ENCODE measurements at places on chromosomes 7 and 10. TPM values are rescaled to one million over a fixed set of nuclear protein-coding genes. Genes with fewer than 3 reads are reported as not detected.

DNA sequence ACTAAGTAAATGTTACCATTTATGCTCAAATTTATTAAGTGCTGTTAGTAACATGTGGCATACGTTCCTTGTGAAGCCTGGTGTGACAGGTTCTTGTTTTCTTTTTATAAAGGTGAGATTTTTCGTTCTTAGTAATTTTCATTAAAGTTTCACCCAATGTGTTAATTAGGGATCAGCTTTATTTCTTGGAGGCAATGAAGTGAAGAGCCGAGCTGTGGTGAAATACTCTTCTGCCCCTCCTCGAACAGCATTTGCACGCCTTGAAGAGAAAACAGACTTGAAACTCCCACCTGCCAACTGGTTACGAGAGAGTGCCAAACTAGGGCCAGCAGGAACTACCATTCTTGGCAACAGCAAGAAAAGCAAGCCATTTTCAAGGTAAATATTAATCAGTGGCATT is 1.5 kb downstream of the EDRF1 start:
- H3K36me3 ChIP-seq: peaks cover 45% of the 10 kb centered on the region
- H3K27me3 ChIP-seq: no peaks in the 10 kb centered on the region
- H3K4me1 ChIP-seq: peaks cover 22% of the 10 kb centered on the region
- DNase-seq: no peak
- H3K27ac ChIP-seq: no peak overlapping the region
- H3K4me3 ChIP-seq: no peak overlapping the region

GRCh38 chr10:76743169-76743568 is 894.4 kb downstream of the KCNMA1 start:
- H3K4me3 ChIP-seq: no peak overlapping the region
- H3K27me3 ChIP-seq: no peaks in the 10 kb centered on the region
- no peak for DNase-seq
- H3K27ac ChIP-seq: peak overlapping the region; percentile 3
- no peaks in the 10 kb centered on the region for H3K36me3 ChIP-seq

DNA sequence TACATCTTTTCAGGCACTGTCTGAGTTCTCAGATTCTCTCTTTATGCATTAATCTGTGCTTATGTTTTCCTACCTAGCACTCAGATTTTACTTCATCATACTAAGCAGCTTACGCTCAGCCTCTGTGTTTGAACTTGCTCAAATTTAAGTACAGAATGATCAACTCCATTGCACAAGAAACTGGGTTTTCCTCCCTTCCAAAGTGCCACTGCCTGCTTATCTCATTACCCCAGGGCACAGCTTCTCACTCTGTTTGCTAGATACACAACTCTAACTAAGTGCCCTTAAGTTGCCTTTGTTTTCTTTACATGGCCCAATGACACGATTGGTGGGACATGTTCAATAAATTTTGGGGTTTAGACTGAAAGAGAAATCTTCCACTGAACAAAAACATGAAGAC is 267.7 kb downstream of the GFRA1 start:
- no peak for DNase-seq
- no peak overlapping the region for H3K4me3 ChIP-seq
- H3K27me3 ChIP-seq: no peaks in the 10 kb centered on the region
- H3K27ac ChIP-seq: no peak overlapping the region

MAGI2 gene
- total RNA-seq: 6.9 TPM

DNA sequence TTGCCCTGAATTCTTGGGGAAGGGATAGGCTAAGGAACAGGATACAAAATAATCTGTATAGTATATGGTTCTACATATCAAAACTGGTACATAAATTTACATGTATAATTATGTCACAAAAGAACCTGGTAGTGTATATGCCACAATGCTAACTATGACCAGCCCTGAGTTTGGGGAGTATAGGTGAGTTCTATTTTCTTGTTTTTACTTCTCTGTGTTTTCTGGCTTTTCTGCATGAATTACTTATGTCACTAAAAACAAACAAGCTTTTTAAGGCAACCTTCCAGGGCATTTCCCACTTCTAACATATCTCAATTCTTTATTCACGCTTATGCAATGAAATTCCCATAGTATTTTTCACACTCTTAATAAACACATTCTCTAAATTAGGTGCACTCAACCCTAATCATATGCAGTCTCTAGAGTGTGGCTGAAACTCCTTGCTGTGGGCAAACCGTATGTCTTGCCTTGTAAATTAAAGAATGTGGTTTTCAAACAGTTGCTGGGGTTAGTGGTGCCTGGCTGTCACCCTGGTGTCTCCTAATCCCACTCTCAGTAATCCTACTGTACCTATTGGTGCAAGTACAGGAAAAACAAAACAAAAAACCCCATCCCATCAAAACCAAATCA is 14.0 kb upstream of the INSIG1 start:
- no peaks in the 10 kb centered on the region for H3K27me3 ChIP-seq
- H3K27ac ChIP-seq: no peak overlapping the region
- DNase-seq: no peak
- H3K4me1 ChIP-seq: no peaks in the 10 kb centered on the region

DNA sequence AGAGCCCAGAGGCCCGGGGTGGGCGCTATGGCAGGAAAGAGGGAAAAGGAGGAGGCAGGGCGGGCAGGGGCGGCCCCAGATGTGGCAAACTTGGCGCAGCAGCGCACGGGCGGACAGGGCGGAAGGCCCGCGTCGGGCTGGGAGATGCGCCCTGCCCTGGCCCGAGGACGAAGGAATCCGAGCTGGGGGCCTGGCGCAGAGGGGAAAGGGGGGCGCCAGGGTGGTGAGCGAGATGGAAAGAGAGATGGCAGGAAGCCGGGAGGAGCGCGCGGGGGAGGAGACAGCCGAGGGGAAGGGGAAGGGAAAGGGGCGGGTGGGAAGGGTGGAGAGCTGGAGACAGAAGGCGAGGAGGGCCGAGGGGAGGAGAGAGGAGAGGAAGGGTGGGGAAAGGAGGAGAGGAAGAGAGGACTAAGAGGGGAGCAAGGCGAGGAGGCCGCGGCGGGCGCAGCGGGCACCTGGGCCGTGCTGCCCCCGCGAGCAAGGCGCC is at the start of gene MARVELD1:
TSS of gene MARVELD1 (plus strand) at position 392 of the 487 bp plus-strand sequence. CDS start 147 bp downstream, outside the sequence.
- peaks cover 71% of the 10 kb centered on the region for H3K4me1 ChIP-seq
- DNase-seq: no peak

EBLN1 gene
- total RNA-seq: not detected

- no peak overlapping the region for H3K4me3 ChIP-seq
- H3K4me1 ChIP-seq: no peaks in the 10 kb centered on the region
- H3K27ac ChIP-seq: no peak overlapping the region
- no peaks in the 10 kb centered on the region for H3K27me3 ChIP-seq
- DNase-seq: no peak
Measured at GRCh38 chr7:33789871-33790630, 115.3 kb upstream of the BMPER start.

KBTBD2 gene
- 30.0 TPM for total RNA-seq

- no peak overlapping the region for H3K4me3 ChIP-seq
- H3K4me1 ChIP-seq: no peaks in the 10 kb centered on the region
- DNase-seq: no peak
- H3K36me3 ChIP-seq: no peaks in the 10 kb centered on the region
Measured at GRCh38 chr7:46360811-46361210, 439.7 kb upstream of the IGFBP3 start.

GRCh38 chr7:156993021-156993924 is 17.2 kb downstream of the MNX1 start:
- H3K36me3 ChIP-seq: no peaks in the 10 kb centered on the region
- H3K4me3 ChIP-seq: no peak overlapping the region
- no peak for DNase-seq

- H3K36me3 ChIP-seq: no peaks in the 10 kb centered on the region
- H3K27me3 ChIP-seq: no peaks in the 10 kb centered on the region
- no peak for DNase-seq
- no peak overlapping the region for H3K4me3 ChIP-seq
- H3K27ac ChIP-seq: peak overlapping the region; percentile 56
Measured at GRCh38 chr7:66296557-66296956, 91.4 kb downstream of the TPST1 start.

GRCh38 chr7:121023683-121024511 is 35.4 kb downstream of the CPED1 start:
- peak overlapping the region; percentile 62 for H3K27ac ChIP-seq
- H3K4me1 ChIP-seq: peaks cover 27% of the 10 kb centered on the region
- H3K4me3 ChIP-seq: no peak overlapping the region

CYP3A4 gene
- not detected for total RNA-seq

DNA sequence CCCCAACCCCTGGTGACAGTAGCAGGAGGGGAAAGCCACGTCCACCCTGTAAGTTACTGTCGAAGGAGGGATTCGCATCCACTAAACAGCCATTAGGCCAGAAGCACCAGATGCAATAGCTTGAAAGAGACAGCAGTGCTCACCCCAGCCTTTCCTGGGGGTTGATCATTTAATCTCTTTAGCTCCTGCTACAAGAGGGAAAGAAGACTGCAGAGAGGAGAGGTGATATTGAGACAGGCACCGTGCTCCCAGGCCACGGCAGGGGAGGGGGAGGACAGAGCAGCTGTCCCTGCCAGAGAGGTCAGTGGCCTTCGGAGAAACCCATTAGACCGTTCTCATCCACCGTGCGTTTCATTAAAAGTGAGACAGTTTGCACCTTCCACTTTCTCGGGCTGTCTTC is 148.3 kb downstream of the CDH23 start:
- no peak for DNase-seq
- no peaks in the 10 kb centered on the region for H3K36me3 ChIP-seq
- H3K4me1 ChIP-seq: peaks cover 6% of the 10 kb centered on the region
- no peak overlapping the region for H3K4me3 ChIP-seq

IL6 gene
- total RNA-seq: 12.0 TPM

GRCh38 chr10:112716924-112717413 is 233.1 kb upstream of the TCF7L2 start:
- H3K27ac ChIP-seq: no peak overlapping the region
- no peaks in the 10 kb centered on the region for H3K27me3 ChIP-seq
- H3K4me3 ChIP-seq: no peak overlapping the region

DNA sequence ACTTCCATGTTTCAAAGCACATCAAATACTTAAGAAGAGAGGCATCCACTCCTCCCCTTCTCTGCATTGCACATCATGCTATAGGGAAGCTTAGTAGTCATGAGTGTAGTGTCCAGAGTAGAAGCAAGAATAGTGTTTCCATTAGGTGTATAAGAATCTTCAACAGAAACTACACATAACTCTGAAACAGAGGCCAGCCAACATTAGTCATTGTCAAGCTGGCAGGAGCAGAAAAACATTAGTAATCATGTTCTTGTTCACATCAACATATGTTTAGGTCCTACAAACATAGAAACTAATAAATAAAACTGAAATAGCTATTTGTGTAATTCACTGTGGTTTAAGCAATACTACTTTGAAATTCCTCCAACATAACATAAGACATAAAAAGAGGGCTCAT is 370.2 kb downstream of the PPP1R3A start:
- no peak for DNase-seq
- no peak overlapping the region for H3K4me3 ChIP-seq
- H3K36me3 ChIP-seq: no peaks in the 10 kb centered on the region
- H3K27me3 ChIP-seq: no peaks in the 10 kb centered on the region
- H3K4me1 ChIP-seq: no peaks in the 10 kb centered on the region

- H3K4me1 ChIP-seq: peaks cover 53% of the 10 kb centered on the region
- no peak overlapping the region for H3K4me3 ChIP-seq
- DNase-seq: no peak
- peak overlapping the region; percentile 46 for H3K27ac ChIP-seq
- no peaks in the 10 kb centered on the region for H3K27me3 ChIP-seq
Measured at GRCh38 chr10:133259602-133259989, 17.1 kb downstream of the ADAM8 start.

GRCh38 chr10:124701435-124701834 is 42.7 kb downstream of the FAM53B start:
- H3K4me3 ChIP-seq: no peak overlapping the region
- H3K36me3 ChIP-seq: peaks cover 14% of the 10 kb centered on the region
- DNase-seq: no peak
- peak overlapping the region; percentile 81 for H3K27ac ChIP-seq
- H3K27me3 ChIP-seq: no peaks in the 10 kb centered on the region

DNA sequence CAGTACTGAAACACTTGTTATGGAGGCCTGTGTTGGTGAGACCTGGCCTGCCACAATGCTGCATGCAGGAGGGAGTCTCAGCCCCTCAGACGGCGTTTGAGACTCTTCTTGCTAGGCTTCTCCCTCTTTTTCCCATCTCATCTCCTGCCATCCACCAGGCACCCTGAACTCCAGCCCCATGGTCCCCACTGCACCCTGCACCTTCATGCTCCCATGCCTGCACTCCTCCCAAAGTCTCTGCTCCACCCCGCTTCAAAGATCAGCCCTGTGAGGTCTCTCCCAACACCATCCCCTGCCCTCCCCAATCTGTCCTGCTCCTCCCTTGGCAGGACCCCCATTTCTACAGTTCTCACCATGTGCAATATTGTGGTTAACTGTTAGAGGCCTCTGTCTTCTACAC is 61.7 kb downstream of the VOPP1 start:
- H3K27ac ChIP-seq: no peak overlapping the region
- peaks cover 8% of the 10 kb centered on the region for H3K4me1 ChIP-seq
- no peak overlapping the region for H3K4me3 ChIP-seq
- no peaks in the 10 kb centered on the region for H3K27me3 ChIP-seq
- H3K36me3 ChIP-seq: no peaks in the 10 kb centered on the region

DNA sequence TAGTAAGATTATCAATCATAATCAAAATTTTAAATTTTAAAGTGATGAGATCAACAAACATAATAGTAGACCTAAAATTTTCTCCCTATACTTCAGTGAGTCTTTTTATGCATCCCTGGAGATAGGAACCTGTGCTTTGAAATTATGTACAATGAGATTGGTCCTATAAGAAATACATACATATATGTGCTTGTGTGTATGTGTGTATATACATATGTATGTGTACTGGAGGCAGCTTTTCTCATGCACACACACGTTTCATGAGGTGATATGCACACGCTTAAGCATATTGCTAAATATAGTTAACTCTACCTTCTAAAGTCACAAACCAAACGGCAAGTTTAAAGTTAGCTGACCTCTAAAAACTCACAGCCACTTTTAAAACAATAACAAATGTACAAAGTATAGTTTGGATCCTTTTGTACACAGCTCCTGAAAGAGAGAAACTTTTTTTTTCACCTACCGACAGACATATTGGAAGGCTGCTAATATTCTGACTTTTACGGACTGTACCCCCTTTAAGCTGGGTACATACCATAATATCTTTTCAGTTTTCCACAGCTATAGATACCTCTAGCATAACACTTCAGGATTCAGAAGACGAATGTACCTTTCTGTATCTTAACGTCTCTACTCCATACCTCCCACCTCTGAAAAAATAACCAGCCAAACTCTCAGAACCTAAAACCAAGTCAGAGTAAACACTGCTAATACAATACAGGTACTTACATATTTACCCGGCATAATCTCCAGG is 3.3 kb downstream of the ITGB1 start:
- peaks cover 81% of the 10 kb centered on the region for H3K4me1 ChIP-seq
- H3K36me3 ChIP-seq: no peaks in the 10 kb centered on the region
- DNase-seq: no peak
- H3K27me3 ChIP-seq: no peaks in the 10 kb centered on the region
- H3K27ac ChIP-seq: peak overlapping the region; percentile 92
- H3K4me3 ChIP-seq: peak overlapping the region; percentile 86

ZNF503 gene
- 24.6 TPM for total RNA-seq

DNA sequence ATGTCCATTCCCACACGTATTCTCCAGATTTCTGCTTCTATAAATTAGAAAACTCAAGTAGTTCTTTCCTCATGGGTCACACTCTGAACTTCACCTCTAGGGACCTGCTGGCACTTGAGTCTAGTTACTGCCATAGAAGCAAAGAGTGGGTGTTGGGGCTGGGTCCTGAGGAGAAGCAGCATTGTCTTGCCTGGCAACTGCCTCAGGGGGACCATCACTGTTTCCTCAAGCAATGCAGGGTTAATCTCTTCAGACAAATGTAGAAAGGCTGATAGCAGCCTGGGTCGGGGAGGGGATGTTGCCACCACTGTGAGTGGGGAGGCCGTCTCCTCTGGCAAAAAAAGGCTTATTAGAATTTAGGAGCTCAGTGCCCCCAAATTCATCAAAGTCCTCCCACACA is 20.2 kb upstream of the PAPSS2 start:
- no peaks in the 10 kb centered on the region for H3K36me3 ChIP-seq
- DNase-seq: no peak
- H3K4me3 ChIP-seq: no peak overlapping the region
- no peaks in the 10 kb centered on the region for H3K27me3 ChIP-seq

Data from vagina (tissue), 2 donors.